ENCODE measurements at places on chromosomes 16 and 17. TPM values are rescaled to one million over a fixed set of nuclear protein-coding genes. Genes with fewer than 3 reads are reported as not detected.

GRCh38 chr16:66913081-66913480 lies 5.6 kb downstream of the CDH16 start:
- H3K27me3 ChIP-seq: peaks cover 29% of the 10 kb centered on the region
- H3K36me3 ChIP-seq: no peaks in the 10 kb centered on the region
- no peaks in the 10 kb centered on the region for H3K4me1 ChIP-seq

- H3K27me3 ChIP-seq: peaks cover 78% of the 10 kb centered on the region
- H3K36me3 ChIP-seq: no peaks in the 10 kb centered on the region
- H3K4me1 ChIP-seq: no peaks in the 10 kb centered on the region
- peak overlapping the region; percentile 79 for H3K4me3 ChIP-seq
- no peak overlapping the region for H3K27ac ChIP-seq
Measured at GRCh38 chr16:67154578-67155294, 3.9 kb upstream of the B3GNT9 start.

DNA sequence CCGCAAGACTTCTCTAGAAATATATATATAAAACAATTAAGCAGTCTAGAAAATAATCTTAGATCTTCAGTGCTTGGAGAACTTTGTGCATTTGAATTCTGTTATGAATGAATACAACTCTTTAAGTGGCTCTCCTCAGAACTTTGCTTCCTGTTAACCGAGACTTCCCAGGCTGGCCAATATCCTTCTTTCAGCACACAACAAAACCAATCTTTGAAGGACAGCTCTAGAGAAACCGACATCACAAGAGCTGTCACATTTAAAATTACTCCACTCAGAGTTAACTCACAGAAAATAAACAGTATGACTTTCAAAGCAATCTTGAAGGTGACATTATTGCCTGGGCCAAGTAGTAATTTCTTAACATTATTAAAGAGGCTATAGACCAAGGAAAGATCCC lies 49.7 kb upstream of the ITGA2B start:
- H3K27ac ChIP-seq: no peak overlapping the region
- no peaks in the 10 kb centered on the region for H3K27me3 ChIP-seq
- H3K36me3 ChIP-seq: peaks cover 11% of the 10 kb centered on the region

ERN2 gene
- total RNA-seq: 3.1 TPM

HOXB9 gene
- total RNA-seq: 1.6 TPM

Measured in type B pancreatic cell (in vitro differentiated cells).